Activated T-cell treated with anti-CD3 and anti-CD28 coated beads for 4 hours (primary cell): ENCODE measurements at places on chromosomes 13 and 19.

DNA sequence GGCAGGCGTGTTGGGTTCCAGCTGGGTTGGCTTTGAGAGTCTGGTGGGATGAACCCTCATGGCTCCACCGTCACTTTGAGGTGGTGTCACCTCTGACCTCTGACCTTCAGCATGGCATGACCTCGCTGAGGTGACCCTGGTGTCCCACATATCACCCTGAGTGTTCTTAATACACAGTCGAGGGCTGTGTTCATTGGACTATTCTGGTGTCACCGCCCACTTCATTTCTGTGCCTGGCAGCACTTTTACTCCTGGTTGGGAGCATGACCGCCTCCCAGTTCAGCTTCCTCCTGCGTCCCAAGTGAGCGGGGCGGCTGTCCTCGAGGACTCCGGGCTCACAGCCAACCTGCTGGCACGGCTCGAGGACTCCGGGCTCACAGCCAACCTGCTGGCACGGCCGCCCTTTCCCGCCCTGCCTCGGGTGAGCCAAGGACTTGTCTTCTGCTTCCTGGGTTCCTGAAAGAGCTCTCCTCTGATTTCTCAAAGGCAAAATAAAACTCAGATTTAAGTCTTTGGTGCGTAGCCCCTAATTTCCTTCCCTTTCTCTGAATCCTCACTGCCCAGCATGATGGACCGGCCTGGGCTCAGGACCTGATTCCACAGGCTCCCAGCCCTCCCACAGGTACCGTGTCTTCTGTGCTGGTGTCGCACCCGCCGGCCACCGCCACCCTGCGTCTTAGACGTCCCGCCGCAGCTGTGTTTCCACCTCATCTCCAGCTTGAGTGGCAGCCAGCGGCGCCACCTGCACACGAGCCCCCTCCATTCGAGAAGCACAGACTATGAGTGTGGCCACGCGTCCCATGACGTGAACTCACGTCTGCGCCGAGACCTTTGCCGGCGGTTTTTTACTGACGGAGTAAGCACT lies 10.4 kb downstream of the ATP4B start:
- no peak for DNase-seq

DNA sequence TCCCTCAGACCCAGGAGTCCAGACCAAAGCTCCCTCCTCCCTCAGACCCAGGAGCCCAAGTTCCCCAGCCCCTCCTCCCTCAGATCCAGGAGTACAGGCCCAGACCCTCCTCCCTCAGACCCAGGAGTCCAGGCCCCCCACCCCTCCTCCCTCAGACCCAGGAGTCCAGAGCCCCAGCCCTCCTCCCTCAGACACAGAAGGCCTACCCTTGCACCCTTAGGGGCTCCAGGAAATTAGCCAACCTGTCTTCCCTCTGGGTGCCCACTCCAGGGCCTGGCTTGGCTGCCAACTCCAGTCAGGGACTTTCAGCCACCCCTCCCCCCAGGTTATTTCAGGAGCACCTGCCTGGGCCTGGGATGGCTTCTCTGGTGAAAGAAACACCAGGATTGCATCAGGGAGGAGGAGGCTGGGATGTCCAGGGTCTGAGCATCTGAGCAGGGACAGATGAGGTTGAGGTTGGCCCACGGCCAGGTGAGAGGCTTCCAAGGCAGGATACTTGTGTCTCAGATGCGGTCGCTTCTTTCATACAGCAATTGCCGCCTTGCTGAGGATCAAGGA lies at the start of gene FGF21:
TSS of gene FGF21 (plus strand) at position 441 of the 558 bp plus-strand sequence. CDS start 713 bp downstream, outside the sequence.
- no peak for DNase-seq

- DNase-seq = no peak
Measured at GRCh38 chr13:113917096-113917495, 53.2 kb upstream of the GAS6 start.

DNA sequence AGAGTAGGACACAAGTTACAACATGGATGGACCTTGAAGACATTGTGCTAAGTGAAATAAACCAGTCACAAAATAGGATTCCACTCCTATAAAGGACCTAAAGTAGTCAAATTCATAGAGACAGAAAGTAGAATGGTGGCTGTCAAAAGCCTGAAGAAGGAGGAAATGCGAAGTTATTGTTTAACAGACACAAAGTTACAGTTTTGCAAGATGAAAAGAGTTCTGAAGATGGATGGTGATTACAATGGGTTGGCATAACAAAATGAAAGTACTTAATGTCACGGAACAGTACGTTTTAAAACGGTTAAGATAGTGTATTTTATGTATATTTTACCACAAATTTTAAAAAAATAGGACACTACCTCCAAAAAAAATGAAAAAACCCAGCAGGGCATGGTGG lies 34.8 kb downstream of the FOXO1 start:
- no peak for DNase-seq

GRCh38 chr13:83333614-83334388 lies 548.5 kb downstream of the SLITRK1 start:
- DNase-seq = no peak

- no peak for DNase-seq
Measured at GRCh38 chr13:23644527-23645138, 74.4 kb downstream of the TNFRSF19 start.
